ENCODE measurements at places on chromosomes 12 and 14. TPM values are rescaled to one million over a fixed set of nuclear protein-coding genes. Genes with fewer than 3 reads are reported as not detected.

INHBC gene
- total RNA-seq: 0.16 TPM

DNA sequence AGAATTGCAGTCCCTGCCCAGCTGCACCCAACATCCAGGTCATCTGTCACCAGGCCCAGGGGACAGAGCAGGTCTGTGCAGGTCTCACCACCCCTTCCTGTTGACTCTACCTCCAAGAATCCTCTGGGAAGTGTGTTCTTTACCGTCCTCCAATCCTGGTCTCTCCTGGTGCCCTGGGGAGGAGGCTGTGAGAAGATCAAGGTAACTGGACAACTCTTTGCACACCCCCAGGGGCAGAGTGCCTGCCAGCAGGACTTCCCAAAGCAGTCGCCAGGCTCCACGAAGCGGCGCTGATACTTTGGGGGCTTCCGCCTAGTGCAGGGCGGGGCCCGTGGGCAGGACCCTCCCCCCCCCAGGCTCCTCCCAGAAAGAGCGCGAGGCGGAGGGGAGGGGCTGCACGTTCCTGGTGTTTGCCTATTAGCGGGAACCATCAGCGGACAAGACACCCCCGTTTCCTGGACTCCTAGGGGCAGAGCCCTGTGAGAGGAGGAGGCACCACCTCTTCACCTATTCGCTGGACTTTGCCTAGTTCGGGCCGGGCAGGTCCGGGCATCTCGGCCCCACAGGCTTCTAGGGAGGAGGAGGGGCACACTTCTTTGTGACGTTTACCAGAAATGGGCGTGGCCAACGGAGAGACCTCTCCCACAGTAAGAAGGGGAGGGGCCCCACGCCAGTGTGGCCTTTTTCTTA is 918.0 kb downstream of the AACS start:
- H3K4me1 ChIP-seq: no peaks in the 10 kb centered on the region
- no peak overlapping the region for H3K4me3 ChIP-seq
- H3K27ac ChIP-seq: no peak overlapping the region
- H3K36me3 ChIP-seq: no peaks in the 10 kb centered on the region
- peak; percentile 2 for DNase-seq

PAWR gene
- total RNA-seq: 5.8 TPM

- no peak overlapping the region for H3K4me3 ChIP-seq
- no peaks in the 10 kb centered on the region for H3K27me3 ChIP-seq
- no peaks in the 10 kb centered on the region for H3K4me1 ChIP-seq
- no peak overlapping the region for H3K27ac ChIP-seq
- H3K36me3 ChIP-seq: no peaks in the 10 kb centered on the region
Observed at GRCh38 chr12:58747533-58747932, 172.8 kb downstream of the LRIG3 start.

DNA sequence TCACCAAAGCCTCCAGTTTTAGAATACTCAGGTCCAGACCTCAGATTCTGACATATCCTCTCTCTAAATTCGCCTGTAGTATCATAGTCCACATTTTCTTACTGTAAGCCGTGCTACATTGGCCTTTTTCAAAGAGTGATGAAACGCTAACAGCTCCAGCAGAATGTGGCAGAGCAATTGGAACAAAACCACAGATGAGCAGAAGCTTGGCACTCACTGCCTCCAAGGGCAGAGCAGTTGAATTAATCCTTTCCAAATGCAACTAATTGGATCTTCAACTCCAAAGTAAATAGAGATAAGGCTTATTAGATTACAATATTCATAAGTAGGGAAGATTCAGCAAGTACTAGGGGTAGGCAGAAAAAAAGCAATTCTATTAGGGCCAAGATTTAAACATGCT is 128.3 kb downstream of the SLC35F4 start:
- no peak overlapping the region for H3K27ac ChIP-seq
- no peaks in the 10 kb centered on the region for H3K36me3 ChIP-seq
- no peak for DNase-seq

DNA sequence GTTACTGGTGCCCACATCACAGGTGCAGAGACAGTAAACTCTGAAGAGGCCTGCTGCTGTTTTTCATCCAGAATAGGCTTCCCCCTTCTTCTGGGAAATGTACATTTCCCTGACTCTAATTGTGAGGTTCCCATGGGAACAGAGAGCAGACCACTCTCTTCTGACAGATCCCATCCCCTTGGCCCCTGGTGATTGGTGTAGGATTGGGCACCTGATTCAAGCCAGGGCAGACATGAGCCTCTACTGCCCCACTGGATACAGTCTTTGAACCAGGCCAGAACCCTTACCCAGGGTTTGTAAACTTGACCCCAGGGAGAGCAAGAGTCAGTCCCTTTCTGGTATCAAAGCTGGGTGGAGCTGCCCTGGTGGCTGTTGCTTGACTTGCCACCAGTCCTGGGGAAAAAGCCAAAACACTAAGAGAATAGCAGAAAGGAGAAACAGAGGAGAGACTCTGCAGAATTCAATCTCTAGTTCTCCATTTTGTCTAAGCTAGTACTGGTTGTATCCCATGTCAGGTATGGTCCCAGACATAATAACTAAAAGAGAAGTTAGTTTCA is 14.8 kb upstream of the NFYB start:
- H3K36me3 ChIP-seq: no peaks in the 10 kb centered on the region
- no peak overlapping the region for H3K27ac ChIP-seq
- no peaks in the 10 kb centered on the region for H3K27me3 ChIP-seq
- H3K4me3 ChIP-seq: no peak overlapping the region

- H3K27ac ChIP-seq: peak overlapping the region; percentile 14
- DNase-seq: peak; percentile 70
- H3K36me3 ChIP-seq: no peaks in the 10 kb centered on the region
- peaks cover 20% of the 10 kb centered on the region for H3K27me3 ChIP-seq
Observed at GRCh38 chr12:75738486-75738885, 227.1 kb upstream of the KRR1 start.
